ENCODE measurements at places on chromosomes 12 and 14.

DNA sequence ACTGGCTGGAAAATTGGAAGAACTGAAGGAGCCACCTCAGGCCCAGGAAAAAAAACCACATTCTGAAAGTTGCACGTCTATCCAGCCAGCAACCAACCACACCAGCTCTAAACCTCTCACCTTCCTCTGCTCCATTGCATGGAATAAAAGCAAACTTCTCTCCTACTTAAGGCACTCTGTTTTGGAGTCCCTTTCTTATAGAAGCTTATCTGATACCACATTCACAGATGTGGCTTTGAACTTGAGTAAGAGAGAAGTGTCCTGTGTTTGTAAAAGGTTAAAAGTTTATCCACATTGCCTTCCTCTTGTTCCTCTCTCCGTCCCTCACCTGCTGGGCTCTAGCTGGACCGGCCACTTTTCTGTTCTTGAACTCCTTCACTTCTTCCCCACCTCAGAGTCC lies 99.6 kb upstream of the PLXNC1 start:
- no peak for DNase-seq

DNA sequence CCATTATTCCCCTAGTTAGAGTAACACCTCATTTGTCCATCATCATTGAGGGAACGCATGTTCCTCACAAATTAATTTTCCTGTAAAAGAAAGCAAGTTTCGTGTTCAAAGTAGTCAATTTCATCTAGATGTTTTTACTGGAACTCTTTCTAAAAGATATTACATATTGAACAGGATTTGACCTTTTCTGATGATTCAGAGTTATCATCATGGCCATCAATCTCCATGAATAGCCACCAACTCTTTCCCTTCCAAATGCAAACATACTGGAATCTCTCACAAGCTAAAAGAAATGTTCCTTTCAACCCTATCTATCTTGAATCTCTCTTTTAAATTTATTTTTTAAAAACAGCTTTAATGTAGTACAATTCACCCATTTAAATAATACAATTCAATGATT lies 263.1 kb upstream of the FAR2 start:
- DNase-seq = no peak

GRCh38 chr14:56008150-56008549 lies 110.1 kb upstream of the PELI2 start:
- DNase-seq = no peak

GRCh38 chr14:61472011-61472672 lies 150.8 kb downstream of the PRKCH start:
- DNase-seq = no peak

DNA sequence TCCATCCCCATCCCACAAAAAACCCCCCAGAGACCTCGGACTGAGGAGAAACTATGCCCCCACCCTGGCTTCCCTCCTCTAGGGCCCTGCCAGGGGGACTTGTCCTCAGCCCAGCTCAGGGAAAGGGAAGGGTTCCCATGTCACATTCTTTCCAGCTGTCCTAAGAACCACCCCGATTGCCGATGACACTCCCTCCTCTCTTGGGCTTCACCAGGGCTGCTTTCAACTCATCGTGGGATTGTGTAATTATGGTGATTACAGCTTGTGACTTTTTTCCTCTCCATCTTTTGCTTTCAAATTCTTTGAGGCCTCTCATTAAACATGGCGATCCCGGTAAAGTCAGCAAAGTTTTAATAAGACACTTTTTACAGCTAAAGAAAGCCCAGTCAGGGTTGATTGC lies 344.0 kb downstream of the DPF3 start:
- no peak for DNase-seq

DNA sequence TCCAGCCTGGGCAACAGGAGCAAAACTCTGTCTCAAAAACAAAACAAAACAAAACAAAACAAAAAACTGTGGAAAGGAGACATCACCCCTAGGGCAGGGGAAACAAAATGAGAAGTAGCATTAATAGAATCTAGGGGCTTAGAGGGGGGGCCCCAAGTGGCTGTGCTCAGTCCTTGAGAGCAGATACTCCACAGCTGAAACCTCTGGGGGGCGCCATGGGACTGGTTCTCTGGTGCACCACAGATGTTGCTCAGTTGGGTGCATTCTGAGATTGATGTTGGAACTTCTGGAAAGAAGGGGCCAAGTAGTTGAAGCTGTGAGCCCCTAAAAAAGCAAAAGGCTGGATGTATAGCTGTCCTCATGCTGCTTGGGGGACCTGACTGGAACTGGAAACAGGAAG lies 11.8 kb upstream of the SYNE2 start:
- DNase-seq = no peak

- no peak for DNase-seq
These were observed 11.6 kb downstream of the RAPGEF3 start for GRCh38 chr12:47747126-47747525.

- DNase-seq = no peak
These were observed 139.7 kb upstream of the CCND2 start for GRCh38 chr12:4133636-4134447.

DNA sequence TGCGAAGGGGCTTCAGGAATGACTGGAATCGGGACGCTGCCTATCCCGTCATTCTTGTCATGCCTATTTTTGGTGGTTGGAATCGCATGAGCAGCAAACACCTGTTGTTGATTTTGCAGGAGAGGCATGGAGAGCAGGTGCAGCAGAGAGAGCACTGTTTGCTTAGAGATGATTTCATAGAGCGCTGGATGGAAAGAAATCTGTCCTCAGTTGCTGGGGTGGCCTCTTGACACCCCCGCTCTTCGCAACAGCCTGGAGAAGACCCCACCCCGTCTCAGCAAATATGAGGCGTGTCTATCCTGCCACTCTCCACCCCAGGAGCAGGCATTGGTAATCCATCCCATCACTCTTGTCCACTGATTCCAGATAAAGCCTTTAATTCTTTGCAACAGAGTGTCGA lies 19.3 kb upstream of the NCOR2 start:
- DNase-seq = no peak

- no peak for DNase-seq
These were observed 127.3 kb upstream of the PLEKHA5 start for GRCh38 chr12:19002216-19002615.

- no peak for DNase-seq
These were observed 667.8 kb downstream of the NOVA1 start for GRCh38 chr14:25929881-25930615.

DNA sequence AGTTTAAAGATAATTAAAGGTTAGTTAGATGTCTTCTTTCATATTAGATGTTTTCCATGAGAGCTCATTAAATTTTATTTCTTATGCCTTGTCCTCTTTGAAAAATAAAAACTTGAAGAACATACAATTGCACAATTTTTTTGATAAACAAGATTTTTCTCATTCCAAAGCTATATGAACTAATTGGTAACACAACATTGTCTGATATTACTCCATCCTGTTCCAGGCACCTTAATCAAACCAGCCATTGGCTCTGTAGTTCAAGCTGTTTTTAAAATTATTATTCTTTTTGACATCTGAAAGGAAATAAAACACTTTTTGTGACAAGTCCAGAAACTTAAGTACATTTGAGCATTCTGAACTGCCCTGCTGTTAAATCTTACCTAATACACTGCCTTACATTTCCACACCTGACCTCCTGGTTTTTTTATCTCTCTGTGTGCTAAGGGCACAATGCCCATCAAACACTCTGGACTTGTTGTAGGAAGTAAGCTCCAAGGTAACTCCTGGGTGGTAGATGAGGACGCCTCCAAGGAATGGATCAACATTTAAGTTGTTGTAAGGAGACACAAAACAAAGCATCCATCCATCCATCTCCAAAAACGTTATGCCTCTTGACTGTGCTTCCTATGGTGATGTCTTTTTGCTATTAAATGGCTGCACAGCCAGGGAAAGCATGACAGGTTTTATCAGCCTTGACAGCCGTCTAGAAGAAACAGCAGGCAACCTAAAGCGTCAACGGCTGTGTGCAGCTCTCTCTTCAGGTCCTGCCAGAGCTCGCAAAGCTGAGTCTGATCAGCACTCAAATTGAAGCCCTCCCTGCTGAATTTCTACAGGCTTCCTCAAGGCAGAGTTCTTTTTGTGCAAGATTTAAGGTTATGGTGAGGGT lies 449.9 kb upstream of the FLRT2 start:
- DNase-seq = no peak

DNA sequence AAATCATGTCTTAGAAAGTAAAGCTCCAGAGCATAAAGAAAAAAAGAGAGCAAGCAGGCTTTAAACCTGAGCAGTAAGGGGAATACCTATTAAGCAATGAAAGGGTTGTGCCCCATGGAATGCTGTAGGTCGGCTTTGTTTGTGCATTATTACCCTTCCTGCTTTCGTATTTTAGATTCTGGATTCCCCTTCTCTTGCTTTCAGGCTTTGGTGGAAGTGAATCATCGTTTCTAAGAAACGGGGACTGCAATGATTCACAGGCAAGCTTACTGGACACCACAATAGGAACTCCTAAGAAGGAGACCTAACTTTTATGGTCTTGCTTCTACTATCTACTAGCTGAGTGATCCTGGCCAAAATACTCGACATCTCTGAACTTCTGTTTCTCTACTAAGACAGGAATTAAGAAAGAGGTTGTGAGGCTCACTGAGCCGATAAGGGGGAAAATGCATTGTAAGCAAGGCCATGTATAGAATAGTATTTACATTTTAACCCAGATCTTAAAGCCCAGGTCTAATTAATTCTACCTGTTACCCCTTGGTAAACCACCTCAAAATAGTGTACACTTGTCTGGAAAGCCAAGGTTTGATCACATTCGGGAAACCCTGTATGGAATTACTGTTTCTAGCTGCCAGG lies 1.2 kb upstream of the BMAL2 start:
- no peak for DNase-seq

DNA sequence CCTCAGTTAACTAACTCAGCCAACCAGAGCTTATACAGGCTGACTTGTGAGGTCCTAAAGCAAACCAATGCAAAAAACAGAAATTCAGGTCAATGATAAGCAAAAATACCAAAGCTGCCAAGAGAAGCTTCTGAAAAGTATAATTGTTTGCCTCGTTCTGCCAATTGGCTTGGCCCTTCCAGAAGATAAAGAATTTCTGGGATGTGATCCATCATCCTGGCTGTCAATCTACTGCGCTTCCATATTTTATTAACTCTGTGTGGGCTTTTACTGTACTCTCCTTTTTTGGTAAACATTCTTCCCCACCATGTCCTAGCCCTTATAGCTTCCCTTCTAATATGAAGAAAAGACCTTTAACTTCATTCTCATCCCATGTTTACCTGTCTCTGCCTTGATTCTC lies 387.9 kb downstream of the TMEM117 start:
- no peak for DNase-seq

- peak; percentile 92 for DNase-seq
These were observed 67.4 kb downstream of the ACTN1 start for GRCh38 chr14:68911594-68912227.

DNA sequence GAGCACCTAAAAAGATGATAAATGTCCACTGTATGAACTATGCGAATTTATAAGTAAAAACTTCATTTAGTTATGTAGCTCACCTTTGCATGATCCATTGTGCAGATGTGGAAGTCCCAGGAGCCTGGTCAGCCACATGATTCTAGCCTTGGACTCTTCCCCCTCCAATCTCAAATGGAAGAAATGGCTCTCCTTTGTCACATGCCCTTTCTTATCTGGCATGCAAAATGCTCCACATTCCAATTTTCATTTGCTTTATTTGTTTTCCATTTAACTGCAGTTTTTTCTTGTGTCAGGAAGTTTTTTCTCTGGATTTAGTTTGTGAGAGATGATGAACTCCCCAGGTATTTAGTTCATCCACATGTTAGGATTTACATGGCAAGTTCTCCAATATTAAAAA lies 73.8 kb downstream of the DYRK2 start:
- no peak for DNase-seq

DNA sequence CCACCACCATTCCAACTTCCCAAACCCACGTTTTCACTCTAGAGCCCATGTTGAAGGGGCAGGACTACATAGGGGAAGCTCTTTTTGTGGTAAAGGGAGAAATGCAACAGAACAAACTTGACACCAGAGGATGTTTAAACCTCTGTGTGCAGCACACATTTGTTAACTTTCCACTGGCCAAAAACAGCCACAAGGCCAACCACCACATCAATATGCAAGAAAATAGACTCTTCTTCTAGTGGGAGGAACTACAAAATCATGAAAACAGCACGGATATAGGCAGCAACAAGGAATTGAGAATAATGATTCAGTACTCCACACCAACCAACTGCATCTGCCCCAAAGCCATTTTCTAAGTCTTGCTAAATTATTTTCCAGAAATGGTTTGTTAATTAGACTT lies 66.3 kb upstream of the CEP83 start:
- DNase-seq = no peak
